ENCODE measurements at places on chromosomes 13 and 19.
A peak's percentile ranks its signal among the peaks of the same experiment; 100 is the strongest.

GRCh38 chr19:33927789-33928457 is 131.3 kb downstream of the KCTD15 start:
- no peak for DNase-seq

DNA sequence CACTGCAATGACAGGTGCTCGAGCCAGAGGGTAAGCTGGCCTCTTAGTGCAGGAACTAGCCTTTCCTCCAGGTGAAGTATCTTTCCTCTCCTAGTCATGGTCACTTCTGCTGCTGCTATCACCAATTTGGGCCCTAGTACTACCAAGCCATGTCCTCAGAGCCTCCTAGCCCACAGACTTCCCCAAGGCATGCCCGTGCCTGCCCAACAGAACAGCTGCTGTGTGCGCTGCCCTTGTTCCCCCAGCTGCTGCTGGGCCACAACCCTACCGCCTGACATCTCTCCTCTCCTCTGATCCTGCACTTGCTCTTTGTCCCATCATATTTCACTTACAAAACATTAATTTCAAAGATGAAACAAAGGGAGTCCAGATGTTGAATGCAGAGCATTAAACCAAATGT is 168.5 kb upstream of the FREM2 start:
- DNase-seq, result no peak

GRCh38 chr13:79450110-79450509 is 30.8 kb upstream of the NDFIP2 start:
- DNase-seq, result no peak

GRCh38 chr19:13284929-13285928 is 135.0 kb downstream of the IER2 start:
- DNase-seq, result no peak

- no peak for DNase-seq
Measured at GRCh38 chr13:94658926-94659597, 53.3 kb downstream of the SOX21 start.

DNA sequence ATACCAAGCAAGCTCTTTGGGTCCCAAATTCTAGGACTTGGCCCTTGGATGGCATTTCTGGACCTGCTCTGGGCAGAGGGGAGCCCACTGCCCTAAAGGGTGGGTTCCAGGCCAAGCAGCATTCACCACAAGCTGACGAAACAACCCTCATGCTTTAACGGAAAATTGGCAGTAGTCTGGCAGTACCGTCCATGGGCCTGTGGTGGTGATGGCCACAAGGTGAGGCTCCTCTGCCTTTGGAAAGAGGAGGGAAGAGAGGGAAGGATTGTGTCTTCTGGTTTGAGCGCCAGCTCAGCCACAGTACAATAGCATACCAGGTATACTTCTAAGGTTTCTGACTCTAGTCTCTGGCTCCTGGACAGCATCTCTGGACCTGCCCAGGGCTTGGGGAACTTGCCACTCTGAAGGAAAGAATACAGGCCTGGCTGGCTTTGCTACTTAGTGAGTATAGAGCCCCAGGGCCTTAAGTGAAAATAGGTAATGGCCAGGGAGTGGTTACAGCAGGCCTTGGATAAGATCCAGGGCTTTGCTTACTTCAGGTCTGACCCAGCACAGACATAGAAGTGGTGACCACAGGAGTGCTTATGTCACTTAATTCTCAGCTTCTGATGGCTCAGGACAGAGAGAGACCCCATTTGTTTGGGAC is 595.5 kb downstream of the LMO7 start:
- no peak for DNase-seq

- DNase-seq, result peak; percentile 10
Measured at GRCh38 chr13:19592657-19593180, 31.4 kb upstream of the TPTE2 start.

- DNase-seq, result peak; percentile 71
Measured at GRCh38 chr19:38228005-38228377, 4.0 kb upstream of the DPF1 start.

DNA sequence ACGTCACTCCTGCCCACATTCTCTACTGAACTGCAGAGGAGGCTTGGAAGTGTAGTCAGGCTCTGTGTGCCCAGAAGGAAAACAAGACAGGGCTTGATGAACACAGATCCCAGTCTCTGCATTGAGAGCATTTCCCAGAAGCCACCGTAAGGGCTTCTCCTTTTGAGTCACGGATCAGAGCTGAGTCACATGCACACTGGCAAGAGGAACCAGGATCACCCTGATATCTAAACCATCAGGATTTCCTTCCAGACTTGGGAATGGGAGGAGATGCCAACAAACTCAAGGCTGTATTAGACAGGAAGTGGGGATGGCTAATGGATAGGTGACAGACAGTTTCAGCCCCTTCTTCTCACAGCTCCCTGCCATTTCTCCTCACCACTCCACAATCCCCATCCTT is 17.7 kb upstream of the FBXO17 start:
- no peak for DNase-seq

GRCh38 chr19:18736415-18737336 is 53.2 kb downstream of the CRTC1 start:
- DNase-seq, result peak; percentile 53

- no peak for DNase-seq
Measured at GRCh38 chr19:40578442-40578908, 1.8 kb downstream of the SHKBP1 start.

DNA sequence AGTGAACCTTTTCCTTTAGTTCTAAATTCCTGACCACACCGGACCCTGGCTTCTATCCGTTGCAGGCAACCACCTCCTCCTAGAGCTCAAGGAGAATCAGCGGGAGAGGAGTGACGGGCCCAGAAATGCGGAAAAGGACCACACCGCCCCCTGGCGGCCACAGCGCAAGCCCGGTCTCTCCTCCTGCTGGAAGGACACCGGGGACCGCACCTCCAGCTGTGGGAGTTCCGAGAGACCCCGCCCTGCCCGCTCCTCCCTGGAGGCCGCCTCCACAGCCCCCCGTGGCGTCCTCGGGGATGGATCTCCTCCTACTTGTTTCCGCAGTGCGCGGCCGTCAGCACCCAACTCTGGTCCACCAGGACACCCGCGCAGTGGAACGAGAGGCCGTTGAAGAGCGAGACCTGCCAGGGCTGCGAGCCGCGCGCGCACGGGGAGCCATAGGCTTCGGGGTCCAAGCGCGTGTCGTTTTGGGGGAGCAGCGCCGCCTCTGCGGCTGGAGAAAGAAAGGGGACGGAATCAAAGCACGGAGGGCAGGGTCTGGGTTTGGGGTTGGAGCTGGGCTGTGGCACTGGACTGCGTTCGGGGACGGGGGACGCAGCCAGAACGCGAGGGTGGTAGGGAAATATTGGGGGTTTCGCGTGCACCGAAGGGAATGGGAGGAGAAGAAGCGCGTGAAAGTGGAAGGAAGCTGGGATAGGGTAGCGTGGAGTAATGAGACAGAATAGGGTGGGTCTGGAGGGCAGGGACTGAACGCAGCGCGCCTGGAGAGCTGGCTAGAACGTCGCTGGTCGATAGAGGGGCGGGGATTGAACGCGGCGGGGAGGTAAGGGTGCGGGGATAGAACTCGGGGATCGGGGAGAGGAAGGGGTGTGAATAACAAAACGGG is 2.5 kb downstream of the KLK10 start:
- DNase-seq, result peak; percentile 74

GRCh38 chr19:32252333-32252669 is 93.1 kb upstream of the ZNF507 start:
- no peak for DNase-seq

DNA sequence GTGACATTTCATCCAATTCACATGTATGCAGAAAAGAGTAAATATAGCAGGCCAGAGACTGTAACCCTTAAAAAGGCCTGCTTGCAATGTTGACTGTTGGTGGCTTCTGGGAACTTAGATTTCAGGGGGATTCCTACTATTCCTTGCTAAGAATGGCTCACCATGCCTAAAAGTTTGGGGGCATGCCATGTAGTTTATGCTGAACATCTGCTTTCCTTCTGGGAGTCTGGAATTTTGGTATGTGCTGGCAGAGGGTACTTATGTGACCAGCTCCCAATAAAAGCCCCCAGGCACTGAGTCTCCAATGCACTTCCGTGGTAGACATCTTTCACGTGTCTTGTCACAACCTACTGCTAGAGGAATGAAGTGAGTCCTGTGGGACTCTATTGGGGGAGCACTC is 88.4 kb upstream of the PCDH8 start:
- no peak for DNase-seq

GRCh38 chr13:114143806-114144605 is 11.6 kb upstream of the RASA3 start:
- DNase-seq, result peak; percentile 74

- DNase-seq, result no peak
Measured at GRCh38 chr13:77555246-77555645, 19.7 kb downstream of the SCEL start.

- DNase-seq, result no peak
Measured at GRCh38 chr13:110397436-110398115, 90.5 kb downstream of the COL4A2 start.

- no peak for DNase-seq
Measured at GRCh38 chr13:106602178-106602577, 34.2 kb upstream of the ARGLU1 start.

GRCh38 chr13:106184790-106185189 is 350.7 kb downstream of the EFNB2 start:
- DNase-seq, result no peak

- no peak for DNase-seq
Measured at GRCh38 chr13:75700552-75700951, 64.4 kb downstream of the LMO7 start.

DNA sequence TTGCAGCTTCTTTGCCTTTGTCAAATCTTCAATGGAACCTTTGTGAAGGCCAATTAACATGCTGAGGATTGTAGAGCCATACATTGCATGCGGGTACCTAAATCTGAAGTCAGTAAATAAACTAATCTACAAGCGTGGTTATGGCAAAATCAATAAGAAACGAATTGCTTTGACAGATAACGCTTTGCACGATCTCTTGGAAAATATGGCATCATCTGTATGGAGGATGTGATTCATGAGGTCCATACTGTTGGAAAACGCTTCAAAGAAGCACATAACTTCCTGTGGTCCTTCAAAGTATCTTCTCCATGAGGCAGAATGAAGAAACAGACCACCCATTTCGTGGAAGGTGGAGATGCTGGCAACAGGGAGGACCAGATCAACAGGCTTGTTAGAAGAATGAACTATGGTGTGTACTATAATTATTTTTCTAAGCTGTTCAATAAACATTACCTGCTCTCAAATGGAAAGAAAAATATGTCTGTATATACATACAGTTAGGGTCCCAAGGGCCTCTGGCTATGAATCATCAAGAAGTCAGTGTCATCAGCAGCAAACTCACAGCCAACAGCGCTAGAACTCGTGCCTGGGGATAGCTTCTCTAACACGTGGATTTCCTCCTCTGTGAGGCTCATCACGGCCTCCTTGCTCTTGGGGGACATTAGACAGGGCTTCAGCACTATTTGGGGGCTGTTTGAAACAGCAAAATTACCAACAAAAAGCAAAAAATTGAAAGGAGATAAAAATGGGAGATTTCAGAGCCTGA is 2.9 kb upstream of the CD70 start:
- no peak for DNase-seq

GRCh38 chr19:4744451-4745174 is 21.0 kb upstream of the DPP9 start:
- peak; percentile 33 for DNase-seq

Measured in eye (tissue), 1 donor.